Osteoblast (primary cell): ENCODE measurements at places on chromosomes 2 and 18. TPM values are rescaled to one million over a fixed set of nuclear protein-coding genes. Genes with fewer than 3 reads are reported as not detected.

The ATP8B1 gene
- 41.5 and 46.7 TPM in 2 replicates for total RNA-seq

The ARL5A gene
- total RNA-seq, result 44.8 and 47.8 TPM in 2 replicates

The SLC9A4 gene
- not detected in 2 replicates for total RNA-seq

The SCN7A gene
- total RNA-seq, result not detected in 2 replicates

DNA sequence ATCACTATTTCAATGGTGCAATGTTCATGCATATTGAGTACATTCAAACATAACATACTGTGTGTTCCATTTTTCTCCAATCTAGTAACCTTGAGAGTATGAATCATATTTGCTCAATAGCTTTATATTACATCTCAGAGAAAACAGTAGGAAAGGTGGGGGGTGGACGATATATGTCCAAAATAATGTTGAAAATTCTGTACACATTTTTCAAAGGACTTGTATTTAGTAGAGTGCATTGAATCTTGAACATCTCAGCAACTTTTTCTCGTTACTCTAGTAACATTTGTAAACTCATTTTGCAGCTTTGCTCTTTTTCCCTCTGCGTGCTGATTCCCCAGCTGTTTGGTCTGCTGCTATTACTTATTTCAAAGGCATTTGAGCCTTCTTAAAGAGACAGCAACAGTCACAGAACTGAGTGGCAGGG, 1487.0 kb downstream of the LRP1B start:
- DNase-seq, result no peak

GRCh38 chr18:2412996-2413751, 158.1 kb downstream of the METTL4 start:
- no peak for DNase-seq

- no peak for DNase-seq
Measured at GRCh38 chr18:64052772-64053171, 82.9 kb downstream of the SERPINB8 start.

DNA sequence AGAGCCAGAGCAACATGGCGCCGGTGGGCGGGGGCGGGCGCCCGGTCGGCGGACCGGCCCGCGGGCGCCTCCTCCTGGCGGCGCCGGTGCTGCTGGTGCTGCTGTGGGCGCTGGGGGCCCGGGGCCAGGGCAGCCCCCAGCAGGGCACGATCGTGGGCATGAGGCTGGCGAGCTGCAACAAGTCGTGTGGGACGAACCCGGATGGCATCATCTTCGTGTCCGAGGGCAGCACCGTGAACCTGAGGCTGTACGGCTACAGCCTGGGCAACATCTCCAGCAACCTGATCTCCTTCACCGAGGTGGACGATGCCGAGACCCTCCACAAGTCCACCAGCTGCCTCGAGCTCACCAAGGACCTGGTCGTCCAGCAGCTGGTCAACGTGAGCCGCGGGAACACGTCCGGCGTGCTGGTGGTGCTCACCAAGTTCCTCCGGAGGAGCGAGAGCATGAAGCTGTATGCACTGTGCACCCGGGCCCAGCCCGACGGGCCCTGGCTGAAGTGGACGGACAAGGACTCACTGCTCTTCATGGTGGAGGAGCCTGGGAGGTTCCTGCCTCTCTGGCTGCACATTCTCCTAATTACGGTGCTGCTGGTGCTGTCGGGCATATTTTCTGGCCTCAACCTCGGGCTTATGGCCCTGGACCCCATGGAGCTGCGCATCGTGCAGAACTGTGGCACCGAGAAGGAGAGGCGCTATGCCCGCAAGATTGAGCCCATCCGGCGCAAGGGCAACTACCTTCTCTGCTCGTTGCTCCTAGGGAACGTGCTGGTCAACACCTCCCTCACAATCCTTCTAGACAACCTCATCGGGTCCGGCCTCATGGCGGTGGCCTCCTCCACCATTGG, 507 bp downstream of the CNNM4 start:
- peak; percentile 81 for DNase-seq

GRCh38 chr2:74551530-74551929, 2.2 kb downstream of the LOXL3 start:
- DNase-seq, result no peak

DNA sequence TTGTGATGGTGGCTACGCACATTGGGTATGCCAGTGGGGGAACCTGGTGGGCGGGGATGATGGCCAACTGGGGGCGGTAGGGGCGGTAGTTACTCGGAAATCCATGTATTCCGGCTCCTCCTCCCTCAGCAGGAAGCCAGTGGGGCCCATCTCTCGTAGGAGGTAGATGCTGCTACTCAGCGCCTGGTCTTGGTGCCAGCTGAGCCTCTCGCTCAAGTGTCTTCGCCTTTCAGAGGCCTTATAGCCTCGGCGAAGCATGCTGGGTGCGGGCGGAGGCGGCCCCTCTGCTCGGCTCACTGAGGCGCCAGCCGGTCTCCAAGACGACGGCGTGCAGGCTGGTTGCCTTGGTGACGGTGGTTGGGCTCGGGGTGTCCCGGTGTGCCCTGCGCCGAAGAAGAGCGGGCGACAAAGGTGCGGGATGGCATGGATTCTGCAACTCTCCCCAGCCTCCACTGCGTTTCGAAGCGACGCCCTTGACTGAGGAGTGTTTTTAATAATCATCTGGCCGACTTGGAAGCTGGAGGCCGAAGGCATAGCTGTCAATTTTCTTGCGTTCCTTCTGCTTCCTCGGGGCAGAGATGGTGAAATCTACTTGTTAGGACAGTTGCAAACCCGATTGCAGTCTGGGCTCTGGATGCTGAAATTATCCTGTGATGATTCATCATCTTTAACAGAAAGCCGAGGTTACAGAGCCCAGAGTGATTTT, at the start of gene ZSWIM2:
Gene ZSWIM2 (minus strand): TSS at position 298 of the 706 bp plus-strand sequence. CDS start 40 bp downstream, at position 258.
- peak; percentile 62 for DNase-seq

GRCh38 chr2:157875641-157876065, 477 bp downstream of the ACVR1 start:
- no peak for DNase-seq

- peak; percentile 95 for DNase-seq
Measured at GRCh38 chr2:231717281-231718171, 9.2 kb downstream of the PTMA start.

- no peak for DNase-seq
Measured at GRCh38 chr2:10446631-10447030, 1.5 kb downstream of the ODC1 start.

DNA sequence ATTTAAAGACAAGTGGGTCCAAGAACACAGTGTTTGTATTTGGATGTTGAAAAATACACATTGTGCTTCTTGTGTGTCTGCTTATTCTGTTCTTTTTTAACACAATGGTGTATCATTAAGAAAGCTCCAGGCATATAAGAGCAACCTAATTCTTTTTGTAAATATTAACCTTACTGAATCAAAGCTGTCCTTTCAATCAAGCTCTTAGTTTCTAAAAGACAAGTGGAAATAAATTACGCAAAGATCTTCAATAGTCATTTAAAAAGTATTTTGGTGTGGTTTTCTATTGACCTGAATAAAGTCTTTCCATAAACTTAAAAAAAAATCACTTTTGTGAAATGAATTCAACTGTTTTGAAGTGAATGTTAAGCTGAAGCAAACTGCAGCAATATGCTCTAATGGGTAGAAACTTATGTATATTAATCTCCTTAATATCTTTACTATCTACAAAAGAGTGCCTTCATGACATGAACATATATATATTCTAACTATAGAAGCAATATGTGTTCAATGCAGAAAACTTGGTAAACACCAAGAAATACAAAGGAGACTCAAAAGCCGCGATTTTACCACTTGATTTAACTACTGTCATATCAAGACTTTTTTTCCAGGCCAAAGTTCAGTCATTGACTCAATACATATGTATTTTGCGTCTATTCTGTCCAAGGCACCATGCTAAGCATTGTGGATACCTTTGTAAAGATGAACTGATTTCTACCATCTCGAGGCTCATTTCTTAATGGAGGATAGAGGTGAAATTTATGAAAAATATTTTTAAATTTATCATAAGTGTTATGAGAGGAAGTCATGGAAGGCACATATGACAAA, 97.7 kb downstream of the ARHGAP15 start:
- DNase-seq, result no peak

DNA sequence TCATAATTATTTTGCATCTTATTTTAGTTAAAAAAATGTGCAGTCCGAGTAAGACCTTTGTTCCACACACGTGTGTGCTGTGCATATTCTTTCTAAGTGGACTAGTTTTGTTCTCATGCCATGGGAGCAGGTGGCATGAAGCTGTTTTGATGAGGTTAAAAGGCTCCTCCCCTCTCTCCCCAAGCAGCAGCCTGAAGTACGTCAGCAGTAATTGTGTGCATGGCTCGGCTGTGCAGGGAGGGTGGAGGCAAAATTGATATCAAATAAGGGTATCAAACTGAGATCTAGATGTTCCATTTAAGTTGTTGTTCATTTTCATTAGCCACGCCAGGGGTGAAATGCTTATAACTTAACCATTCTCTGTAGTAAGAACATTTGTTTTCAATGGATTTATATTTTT, at the start of gene NYAP2:
Gene NYAP2 (plus strand): TSS at position 207 of the 400 bp plus-strand sequence. CDS start 9,171 bp downstream, outside the sequence.
- DNase-seq, result no peak

- DNase-seq, result no peak
Measured at GRCh38 chr18:56747032-56747658, 96.0 kb downstream of the WDR7 start.

- DNase-seq, result peak; percentile 93
Measured at GRCh38 chr2:190649035-190649797, at the start of gene NAB1. Gene NAB1, plus strand, starts transcription at chr2:190649083. Its CDS starts 10,094 bp downstream, at chr2:190659177.

DNA sequence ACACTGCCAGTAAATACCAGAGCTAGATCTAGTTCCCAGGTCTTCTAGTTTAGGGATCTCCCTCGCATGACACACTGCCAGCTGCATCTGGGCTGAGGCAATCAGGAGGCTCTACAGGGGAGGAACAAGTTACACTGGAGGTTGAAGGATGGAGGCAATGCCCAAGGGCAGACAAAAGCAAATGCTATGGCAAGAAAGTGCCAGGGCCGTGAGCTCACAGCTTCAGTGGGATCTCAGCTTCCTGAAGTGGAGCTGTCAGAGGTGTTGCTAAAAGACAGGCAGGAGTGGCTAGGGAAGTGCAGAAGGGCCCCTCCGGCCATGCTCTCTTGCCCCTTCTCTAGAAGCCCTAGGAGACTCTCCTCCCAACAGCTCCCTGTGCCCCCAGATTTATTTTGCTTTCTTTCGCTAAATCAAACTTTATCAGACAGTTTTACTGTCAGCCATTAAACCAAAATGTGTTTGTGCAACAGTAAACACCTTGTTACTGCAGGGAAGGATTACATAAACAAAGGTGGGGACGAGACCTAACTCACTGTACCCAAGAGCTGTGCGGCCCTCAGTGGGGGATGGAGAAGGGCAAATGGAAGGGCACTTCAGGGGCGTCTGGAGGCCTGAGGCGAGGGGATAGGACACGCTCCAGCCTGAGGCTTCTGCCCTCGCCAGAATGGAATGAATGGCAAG, 39.4 kb upstream of the PKDCC start:
- no peak for DNase-seq

- no peak for DNase-seq
Measured at GRCh38 chr2:20930928-20931327, 108.0 kb upstream of the LDAH start.

DNA sequence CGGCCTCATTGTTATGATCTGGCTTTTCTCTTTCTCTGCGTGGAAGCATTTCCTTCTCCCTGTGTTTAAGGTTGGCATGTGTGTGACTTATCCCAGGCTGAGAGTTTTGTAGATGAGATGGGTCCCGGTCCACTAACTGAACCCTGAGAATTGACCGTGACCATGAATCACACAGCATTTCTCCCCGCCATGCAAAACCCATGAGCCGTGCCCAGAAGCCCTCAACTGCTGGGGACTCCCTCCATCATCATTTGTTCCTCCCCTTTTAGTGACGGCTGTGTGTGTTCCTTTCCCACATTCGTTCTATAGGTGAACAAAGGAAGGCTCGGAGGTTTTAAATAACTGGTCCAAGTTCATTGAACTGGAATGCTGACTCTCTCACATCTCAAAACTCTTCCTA, 30.1 kb upstream of the TXNDC2 start:
- DNase-seq, result no peak

- DNase-seq, result peak; percentile 29
Measured at GRCh38 chr18:2893676-2894075, 46.9 kb downstream of the EMILIN2 start.

DNA sequence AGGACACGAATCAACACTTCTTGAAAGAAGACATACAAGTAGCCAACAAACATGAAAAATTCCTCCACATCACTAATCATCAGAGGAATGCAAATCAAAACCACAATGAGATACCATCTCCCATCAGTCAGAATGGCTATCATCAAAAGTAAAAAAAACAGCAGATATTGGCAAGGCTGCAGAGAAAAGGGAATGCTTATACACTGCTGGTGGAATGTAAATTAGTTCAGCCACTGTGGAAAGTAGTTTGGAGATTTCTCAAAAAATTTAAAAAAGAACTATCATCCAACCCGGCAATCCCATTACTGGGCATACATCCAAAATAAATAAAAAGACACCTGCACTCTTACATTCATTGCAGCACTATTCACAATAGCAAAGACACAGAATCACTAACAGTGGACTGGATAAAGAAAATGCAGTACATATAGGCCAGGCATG, 78.7 kb downstream of the GRB14 start:
- DNase-seq, result no peak

- no peak for DNase-seq
Measured at GRCh38 chr18:55447672-55448018, 140.3 kb downstream of the TCF4 start.

GRCh38 chr2:46461709-46462171, 17.6 kb upstream of the TMEM247 start:
- DNase-seq, result no peak

GRCh38 chr2:46339676-46340459, 42.7 kb downstream of the EPAS1 start:
- DNase-seq, result no peak

DNA sequence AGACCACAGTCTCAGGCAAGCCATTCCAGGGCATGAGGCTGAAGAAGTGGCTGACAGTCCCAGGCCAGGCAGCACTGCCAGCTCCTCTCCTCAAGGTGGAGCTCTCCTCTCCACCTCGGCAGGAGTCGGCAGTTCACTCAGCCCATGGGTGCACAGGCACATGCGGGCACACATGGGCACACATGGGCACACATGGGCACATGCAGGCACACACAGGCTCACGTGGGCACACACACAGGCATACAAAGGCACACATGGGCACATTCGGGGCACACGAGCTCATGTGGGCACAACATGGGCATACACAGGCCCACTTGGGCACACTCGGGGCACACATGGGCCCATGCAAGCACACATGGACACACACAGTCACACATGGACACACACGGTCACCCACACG, 65.3 kb upstream of the TAF1B start:
- DNase-seq, result peak; percentile 84

DNA sequence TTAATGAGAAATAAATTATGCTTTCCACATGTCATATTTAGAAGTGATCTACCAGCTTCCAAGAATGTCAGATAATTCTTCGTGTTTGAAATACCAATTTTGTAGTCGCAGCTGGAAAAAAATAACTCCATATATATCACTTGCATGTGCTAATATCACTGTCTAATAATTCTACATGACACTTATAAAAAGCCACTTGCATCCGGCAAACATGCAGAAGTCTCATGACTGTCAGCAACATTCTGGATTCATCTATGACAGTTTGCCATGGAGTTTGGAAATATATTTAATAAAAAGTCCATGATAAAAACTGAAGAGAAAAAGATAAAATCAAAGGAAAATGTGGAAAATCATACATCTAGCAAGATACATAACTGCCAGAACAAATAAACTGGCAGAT, 1784.4 kb downstream of the SUCLG1 start:
- DNase-seq, result no peak

GRCh38 chr2:64522843-64523428, 1.2 kb upstream of the AFTPH start:
- peak; percentile 90 for DNase-seq

GRCh38 chr2:145777914-145778313, 1258.0 kb upstream of the ZEB2 start:
- no peak for DNase-seq
